ENCODE measurements at places on chromosomes 7 and 10. TPM values are rescaled to one million over a fixed set of nuclear protein-coding genes. Genes with fewer than 3 reads are reported as not detected.

- DNase-seq, result no peak
Measured at GRCh38 chr10:27838361-27838760, 92.7 kb upstream of the MKX start.

DNA sequence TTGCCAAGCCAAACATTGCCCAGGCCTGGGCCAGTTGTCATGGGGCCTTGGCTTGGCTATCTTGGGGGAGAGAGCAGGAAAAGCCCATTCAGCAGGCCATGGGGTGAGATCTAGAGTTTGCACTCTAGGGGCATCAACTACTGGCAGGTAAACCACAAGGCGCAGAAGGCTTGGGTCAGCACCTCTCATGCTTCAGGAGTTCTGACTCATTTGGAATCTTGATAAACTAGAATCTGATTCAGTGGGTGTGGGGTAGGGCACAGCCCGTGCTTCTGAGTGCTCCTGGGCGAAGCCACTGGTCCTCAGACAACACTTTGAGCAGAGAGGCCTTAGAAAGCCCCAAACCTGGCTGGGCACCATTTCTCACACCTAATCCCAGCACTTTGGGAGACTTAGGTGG is 81.1 kb downstream of the RGS10 start:
- DNase-seq, result no peak

DNA sequence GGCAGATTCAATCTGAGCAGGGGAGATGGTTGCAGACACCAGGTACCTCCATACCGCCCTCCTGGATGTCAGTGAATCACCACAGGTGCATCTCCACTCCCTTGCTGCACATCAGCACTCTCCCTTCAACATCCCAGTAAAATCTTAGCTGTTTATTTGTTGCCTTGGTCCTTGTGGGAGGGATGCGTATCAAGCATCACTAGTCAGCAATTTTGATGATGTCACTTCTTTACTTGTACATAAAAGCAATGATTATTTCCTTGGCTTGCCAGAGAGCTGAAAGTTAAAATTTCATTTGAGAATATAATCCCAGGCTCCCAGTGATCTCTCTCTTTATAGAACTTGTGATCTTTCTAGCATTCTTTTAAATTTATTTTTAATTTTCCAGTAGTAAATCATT is 49.5 kb downstream of the TMEM168 start:
- DNase-seq, result no peak

The NPC1L1 gene
- polyA plus RNA-seq, result 0.10 TPM

GRCh38 chr7:2354939-2355704 is 495 bp downstream of the EIF3B start:
- DNase-seq, result peak; percentile 54

The ZNF37A gene
- 7.9 TPM for polyA plus RNA-seq

The VSTM4 gene
- polyA plus RNA-seq, result 1.0 TPM

DNA sequence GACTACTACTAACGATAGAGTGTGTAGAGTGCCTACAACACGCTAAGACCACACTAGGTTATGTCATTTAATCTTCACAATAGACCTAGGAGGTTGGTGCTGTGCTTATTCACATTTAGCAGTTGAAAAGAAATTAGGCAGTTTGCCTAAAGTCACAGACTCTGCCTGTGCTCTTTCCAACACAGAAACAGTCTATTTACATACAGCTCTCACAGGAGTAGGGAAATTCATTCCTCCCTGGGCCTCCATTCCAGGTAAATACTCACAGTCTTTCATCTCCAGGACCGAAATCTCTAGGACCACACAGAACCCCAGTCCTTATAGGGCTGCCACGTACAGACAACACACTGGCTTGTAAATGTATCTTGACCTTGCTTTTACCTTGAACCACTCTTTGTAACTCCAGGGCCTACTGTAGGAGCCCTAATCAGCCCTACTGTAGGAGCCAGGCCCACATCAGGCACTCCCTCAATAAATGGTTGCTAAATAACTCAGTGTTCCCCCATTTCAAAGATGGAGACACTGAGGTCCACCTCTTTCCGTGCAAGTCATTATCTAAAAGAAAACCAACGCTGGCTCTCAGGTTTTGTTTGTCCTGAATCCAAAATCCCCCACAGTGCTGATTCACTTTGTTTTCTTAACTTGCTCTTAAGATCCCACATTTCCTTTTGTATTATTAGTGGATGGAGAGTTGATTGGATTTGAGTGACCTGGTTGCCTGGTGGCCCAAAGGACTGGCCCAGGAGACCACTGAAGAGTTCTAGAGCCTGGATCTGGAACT is 146.9 kb downstream of the KCNMA1 start:
- no peak for DNase-seq

DNA sequence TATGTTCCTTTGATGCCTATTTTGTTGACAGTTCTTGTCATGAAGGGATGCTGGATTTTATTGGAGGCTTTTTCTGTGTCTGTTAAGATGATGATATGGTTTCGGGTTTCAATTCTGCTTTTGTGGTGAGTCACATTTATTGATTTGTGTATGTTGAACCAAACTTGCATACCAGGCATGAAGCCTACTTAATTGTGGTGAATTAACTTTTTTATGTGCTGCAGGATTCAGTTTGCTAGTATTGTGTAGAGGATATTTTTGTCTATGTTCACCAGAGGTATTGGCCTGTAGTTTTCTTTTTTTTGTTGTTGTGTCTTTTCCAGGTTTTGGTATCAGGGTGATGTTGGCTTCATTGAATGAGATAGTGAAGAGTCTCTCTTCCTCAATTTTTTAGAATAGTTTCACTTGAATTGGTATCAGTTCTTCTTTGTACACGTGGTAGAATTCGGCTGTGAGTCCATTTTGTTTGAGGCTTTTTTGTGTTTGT is 345.9 kb downstream of the KIF20B start:
- DNase-seq, result no peak

DNA sequence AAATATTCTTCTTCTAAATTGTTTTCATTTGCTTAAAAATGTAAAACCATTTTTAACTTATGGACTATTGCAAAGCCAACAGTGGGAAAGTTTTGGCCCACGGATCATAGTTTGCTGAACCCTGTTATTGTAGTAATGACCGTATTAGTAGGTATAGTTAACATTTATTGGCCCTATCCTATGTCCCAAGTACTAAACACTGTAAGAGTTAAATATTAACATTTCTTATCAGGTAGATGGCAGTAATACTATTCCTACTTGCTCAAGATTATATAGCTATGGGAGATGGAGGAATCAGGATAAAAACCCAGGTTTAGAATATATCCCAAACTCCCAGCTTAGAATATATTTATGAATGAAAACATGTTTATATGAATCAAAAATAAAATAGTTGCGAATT is 993.2 kb downstream of the SORCS3 start:
- no peak for DNase-seq

DNA sequence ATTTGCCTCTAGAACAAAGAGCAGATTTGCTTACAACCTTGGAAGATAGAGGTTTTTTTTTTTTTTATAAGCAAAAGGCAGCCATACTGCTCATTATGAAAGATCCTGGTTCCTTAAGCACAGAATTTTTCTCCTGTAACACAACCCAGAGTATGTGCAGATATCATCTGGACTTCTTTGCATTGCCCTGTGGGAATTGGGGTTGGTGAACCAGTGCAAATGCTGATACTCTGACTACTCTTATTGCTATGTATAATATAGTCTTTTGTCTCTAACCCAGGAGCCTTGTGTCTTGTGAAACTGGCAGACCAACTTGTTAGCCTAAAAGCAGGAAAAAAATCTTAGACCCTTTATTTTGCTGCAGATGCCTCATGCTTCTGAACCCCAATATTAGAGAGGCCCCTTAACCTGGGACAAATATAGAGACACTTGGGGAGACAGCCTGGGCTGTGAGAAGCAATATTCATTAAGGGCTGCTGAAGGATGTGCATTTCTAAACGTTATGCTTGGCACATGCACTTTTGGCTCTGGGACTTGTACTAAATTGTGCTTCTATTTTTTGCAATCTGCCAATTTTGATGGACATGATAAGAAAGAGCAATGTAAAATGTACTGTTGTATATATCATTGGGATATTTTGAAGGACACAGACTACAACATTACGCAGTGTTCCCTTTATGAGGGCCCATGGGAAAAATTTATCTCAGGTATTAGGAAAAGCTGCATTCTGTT is 78.9 kb downstream of the ANLN start:
- no peak for DNase-seq

DNA sequence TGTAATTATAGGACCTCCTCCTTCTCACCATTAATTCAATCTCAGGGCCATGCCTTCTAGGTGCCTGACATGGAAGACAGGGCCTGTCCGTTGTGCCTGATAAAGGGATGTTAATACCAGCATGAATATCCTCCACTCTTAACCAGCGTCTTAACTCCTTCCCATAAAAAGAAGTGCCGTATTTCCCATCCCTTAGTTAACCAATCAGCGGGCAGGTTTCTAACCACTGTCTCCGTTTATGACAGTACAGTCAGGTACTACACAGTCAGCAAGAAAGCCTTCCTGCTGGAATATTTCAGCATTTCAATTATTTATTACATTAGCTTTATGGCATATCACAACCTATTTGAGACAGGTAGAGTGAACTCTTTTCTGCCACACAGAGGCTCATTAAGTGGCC is 308.6 kb upstream of the FZD8 start:
- no peak for DNase-seq

The TUBAL3 gene
- polyA plus RNA-seq, result 0.10 TPM

- DNase-seq, result no peak
Measured at GRCh38 chr10:132232023-132232951, 45.5 kb downstream of the DPYSL4 start.

The SFMBT2 gene
- 0.87 TPM for polyA plus RNA-seq

The SLC18A3 gene
- not detected for polyA plus RNA-seq

DNA sequence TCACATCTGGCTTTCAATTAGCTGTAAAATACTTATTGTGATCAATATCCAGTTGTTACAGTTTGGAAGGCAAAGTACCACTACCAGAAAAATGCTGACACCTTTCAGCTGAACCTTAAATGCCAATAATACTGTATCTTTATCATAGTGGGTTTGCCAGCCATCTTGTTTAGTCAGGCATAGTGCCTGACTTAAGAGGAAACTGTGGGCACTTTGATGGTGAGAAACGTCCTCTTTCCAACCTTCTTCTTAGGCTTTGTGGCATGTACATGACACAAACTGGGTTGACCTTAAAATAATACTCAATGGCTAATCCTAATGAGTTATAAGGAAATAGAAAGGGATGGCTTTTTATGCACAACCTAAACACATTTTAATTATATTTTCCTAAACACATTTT is 52.3 kb upstream of the PRR15 start:
- no peak for DNase-seq

GRCh38 chr7:20249920-20250319 is 32.7 kb upstream of the MACC1 start:
- DNase-seq, result no peak

GRCh38 chr10:103451091-103451813 is 918 bp downstream of the CALHM2 start:
- peak; percentile 85 for DNase-seq

GRCh38 chr10:95789902-95790301 is 33.9 kb downstream of the ENTPD1 start:
- DNase-seq, result no peak

DNA sequence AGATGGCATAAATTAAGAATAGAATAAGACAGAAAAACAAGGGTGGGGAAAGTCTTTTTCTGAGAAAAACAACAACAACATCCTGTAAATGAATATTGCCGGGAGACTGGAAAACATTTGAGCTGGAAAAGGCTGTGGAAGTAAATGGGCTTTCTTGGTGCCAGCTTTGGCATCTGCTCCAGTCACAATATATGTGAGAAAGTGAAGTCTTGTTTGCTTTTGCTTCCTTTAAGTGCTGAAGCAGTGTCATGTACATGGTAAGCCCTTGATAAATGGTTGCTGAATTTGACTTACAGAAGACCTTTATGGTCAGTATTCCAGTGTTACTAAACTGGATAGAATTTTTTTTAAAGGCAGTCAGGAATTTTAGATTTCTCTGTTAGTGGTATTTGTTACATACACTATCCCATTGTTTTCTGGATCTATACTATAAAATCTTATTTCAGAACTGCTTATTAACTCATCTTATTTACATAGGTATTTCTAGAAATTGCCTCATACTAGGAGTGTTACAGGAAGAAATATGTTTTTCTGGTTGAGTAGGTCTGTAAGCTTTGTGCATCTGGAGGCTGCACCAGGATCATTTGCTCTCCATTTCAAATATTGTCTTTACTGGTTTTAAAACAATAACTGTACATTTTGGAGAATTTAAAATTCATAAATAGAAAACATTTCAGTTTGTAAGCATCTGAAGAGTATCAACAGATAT is 201.7 kb upstream of the FOXP2 start:
- no peak for DNase-seq

DNA sequence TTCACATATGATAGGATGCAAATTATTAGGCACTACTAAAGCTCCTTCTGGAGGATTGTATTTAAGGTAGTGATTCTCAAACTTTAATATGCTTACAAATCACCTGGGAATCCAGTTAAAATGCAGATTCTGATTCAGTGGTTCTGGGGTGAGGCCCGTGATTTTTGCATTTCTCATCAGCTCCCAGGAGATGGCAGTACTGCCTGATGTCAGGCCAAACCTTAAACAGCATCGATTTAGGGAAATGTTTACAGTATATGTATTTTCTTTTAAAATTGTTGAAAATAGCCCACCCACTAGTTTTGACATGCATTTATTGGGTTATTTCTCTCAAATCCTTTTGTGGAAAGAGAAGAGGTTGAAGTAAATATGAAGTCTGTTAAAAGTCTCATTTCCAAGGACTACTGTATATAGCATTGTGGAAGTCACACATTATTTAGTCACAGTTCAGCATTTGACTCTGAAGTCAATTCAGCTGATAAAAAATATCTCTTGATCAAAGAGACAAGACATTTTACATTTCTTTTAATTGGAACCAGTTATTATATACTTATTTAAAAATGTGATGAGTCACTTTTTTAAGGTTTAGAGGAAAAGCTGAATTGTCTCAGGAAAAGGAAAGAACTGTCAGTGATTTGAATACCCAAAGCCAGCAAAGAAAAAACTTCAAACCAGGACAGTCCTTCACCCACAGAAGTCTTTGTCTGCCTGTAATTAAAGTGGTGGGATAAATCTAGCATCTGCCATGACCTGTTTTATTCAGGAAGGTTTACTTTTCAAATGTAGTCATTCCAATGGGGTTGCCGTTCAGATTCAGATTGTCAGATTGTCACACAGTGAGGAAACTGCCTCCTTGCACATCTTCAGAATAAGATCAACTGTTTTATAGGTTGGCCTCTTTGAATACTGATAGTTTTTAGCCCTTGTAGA is 21.1 kb upstream of the HBP1 start:
- no peak for DNase-seq

- no peak for DNase-seq
Measured at GRCh38 chr10:130079614-130080460, 30.8 kb downstream of the C10orf143 start.

DNA sequence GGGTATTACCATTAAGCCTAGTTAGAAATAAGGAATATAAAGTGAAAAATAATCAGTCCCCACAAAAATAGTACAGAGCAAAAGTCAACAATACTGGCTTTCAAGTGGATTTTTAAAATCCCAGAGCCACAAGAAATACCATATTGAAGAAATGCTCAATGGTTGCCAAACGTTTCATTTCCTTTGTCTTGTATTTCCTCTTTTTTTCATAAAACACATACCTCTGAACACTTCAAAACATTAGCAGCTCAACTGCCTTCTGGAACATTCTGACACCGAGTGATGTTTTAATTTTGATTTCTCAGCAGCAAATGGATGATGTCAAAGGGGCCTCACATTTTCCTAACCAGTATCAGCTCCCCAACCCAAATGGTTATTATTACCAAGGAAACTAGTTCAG is 10.5 kb downstream of the NOD1 start:
- DNase-seq, result no peak

All from psoas muscle (tissue), 8 donors.